Osteocyte (in vitro differentiated cells): ENCODE measurements at places on chromosomes 5 and 9. TPM values are rescaled to one million over a fixed set of nuclear protein-coding genes. Genes with fewer than 3 reads are reported as not detected.

DNA sequence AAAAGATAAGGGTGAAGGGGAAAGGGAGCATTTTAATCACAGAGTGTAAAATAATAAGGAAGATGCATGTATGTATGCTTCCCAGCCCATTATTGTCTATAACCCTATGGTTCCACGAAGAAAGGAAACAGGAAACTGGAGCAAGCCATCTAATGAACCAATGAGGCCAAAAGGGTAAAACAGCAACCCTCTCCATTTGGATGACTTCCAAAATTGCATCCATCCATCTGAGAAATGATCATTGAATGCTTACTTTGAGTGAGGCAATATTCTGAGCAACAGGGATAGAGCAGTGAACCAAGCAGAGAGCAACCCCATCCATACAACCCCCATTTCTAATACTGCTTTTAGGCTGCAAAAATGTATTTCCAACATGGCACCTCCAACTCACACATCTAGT lies 46.9 kb downstream of the ARL15 start:
- DNase-seq = no peak

DNA sequence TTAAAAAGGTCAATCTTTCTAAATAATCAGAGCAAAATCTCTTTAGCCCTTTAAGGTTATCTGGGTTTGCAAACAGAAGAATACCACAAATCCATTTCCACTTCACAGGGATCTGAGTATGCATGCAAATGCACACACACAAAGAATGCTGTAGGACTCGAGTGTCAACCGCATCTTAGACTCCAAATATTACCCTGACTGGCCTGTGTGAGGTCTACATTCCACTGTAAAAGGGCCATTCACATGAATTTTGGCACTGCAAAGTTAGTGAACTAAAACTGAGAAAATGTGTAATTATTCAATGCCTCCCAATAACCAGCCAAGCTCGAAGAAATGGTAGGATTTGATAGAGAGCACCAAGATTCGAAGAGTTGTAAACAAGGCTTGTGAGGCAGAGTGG lies 199.9 kb downstream of the AGTPBP1 start:
- no peak for DNase-seq

- no peak for DNase-seq
These were observed 86.9 kb downstream of the PTPN3 start for GRCh38 chr9:109411069-109411761.

DNA sequence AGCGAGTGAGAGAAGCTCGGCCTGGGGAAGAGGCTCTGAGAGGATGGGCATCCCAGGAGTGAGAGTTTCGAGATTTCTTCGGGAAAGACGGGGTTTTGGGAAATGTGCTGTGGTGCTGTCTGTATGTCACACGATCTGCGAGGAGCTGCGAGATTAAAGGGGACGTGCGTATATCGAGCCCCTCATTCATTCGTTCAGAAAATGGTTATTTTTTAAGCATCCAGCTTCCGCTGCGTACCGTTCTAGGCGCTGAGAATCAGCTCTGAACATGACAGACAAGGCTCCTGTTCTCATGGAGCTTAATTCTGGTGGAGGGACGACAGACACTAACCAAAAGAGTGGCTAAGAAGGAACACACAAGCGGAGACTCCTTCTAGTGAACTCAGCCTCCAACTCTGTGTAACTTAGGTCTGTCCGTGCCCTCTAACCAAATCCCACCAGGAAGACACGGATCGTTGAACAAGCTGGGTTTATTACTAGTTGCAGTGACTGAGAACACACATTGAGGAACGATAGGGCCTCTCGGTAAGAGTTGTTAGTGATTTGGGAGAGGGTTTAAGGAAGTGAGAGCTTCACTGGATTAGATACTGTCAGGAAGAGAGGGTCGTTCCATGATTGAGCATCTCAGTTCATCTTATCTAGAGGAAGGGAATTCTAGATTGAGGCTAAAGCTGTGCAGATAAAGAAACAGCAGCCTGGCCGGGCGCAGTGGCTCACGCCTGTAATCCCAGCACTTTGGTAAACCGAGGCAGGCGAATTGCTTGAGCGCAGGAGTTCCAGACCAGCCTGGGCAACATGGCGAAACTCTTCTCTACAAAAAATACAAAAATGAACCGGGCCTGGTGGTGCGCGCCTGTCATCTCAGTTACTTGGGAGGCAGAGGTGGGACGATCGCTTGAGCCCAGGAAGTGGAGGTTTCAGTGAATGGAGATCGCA lies 1.0 kb upstream of the FBXW11 start:
- no peak for DNase-seq

The CARD9 gene
- 0.89 and 0.94 TPM in 2 replicates for total RNA-seq

- DNase-seq = no peak
These were observed 77.0 kb upstream of the TBC1D2 start for GRCh38 chr9:98332405-98332831.

GRCh38 chr5:99449786-99450185 lies 521.0 kb upstream of the CHD1 start:
- DNase-seq = no peak

The SLC36A1 gene
- 42.5 and 45.5 TPM in 2 replicates for total RNA-seq

The QRFP gene
- total RNA-seq = not detected in 2 replicates

The C5orf58 gene
- total RNA-seq = not detected in 2 replicates

GRCh38 chr9:132645711-132646110 lies 24.1 kb downstream of the DDX31 start:
- DNase-seq = no peak

DNA sequence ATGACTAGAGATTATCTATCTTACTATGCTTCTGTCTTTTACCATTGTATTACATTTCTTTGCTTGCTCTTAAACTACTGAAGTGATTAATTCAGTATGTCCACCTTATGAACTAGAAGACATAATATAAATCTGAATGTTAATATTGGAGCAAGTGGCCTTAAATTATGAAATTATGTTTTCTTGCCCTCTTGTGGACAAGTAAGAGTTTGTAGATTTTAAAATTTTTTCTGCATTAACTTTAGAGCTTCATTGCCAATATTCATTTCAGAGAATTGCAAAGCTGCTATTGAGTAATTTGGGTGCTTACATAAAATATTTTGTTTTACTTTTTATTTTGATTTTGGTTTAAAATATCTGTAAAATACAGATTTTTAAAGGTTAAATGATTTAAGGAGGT lies 55.3 kb downstream of the RANBP17 start:
- no peak for DNase-seq

The AQP7 gene
- 0.68 TPM in 1 of 2 replicates, not detected in the other for total RNA-seq

GRCh38 chr5:122130152-122130551 lies 806 bp downstream of the ZNF474 start:
- DNase-seq = no peak

The DRD1 gene
- not detected in 2 replicates for total RNA-seq

- no peak for DNase-seq
These were observed 98.0 kb upstream of the TSLP start for GRCh38 chr5:110973510-110973909.

- DNase-seq = no peak
These were observed 509.2 kb downstream of the ZNF608 start for GRCh38 chr5:124237206-124237695.

DNA sequence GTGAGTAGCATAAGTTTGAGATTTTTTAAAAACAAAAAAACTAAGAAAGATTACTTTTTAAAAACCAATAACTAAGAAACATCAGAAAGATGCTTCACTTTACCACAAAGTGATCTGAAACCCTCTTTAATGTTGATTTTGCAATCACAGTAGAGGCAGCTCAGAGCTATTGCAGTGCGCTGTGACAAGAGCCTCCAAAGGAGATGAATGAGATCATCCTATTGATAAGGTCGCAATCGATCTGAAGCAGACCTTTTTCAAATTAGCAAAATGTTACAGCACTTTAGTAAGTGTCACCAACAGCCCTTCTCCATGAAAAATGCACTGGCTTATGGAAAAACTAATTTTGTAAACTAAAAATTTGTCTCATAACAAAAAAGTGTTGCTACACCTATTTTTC lies 284.6 kb upstream of the EFNA5 start:
- no peak for DNase-seq

The CAVIN4 gene
- 1.1 and 1.6 TPM in 2 replicates for total RNA-seq

GRCh38 chr5:75335952-75336614 lies 937 bp upstream of the HMGCR start:
- DNase-seq = no peak

GRCh38 chr9:117080765-117081390 lies 334.0 kb downstream of the ASTN2 start:
- DNase-seq = no peak

The SPINK6 gene
- total RNA-seq = not detected in 2 replicates

DNA sequence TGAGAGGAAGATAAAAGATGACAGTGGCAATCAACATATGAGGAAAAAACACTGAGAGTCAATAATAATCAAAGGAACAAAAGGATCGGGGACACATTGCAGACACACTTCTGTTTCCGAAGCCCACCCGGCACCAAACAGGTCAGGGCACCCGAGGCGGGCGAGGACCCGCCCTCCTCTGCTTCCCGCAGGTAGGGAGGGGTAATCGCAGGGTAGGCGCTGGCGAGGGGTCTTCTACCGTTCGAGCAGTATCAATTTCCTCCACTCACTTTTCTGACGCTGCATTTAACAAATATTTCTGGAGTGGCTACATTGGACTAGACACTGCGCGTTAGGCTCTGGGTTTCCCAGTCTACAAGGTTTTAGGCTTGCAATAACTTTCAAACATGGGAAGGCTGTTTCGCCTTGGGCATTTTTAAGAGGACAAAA lies 1.3 kb downstream of the TXN start:
- DNase-seq = no peak

The INSL4 gene
- total RNA-seq = not detected in 2 replicates

The SH3PXD2B gene
- 114 and 125 TPM in 2 replicates for total RNA-seq

GRCh38 chr5:172113036-172113435 lies 75.0 kb downstream of the STK10 start:
- DNase-seq = no peak

- DNase-seq = no peak
These were observed 550.1 kb downstream of the LRRC70 start for GRCh38 chr5:63128761-63129160.

DNA sequence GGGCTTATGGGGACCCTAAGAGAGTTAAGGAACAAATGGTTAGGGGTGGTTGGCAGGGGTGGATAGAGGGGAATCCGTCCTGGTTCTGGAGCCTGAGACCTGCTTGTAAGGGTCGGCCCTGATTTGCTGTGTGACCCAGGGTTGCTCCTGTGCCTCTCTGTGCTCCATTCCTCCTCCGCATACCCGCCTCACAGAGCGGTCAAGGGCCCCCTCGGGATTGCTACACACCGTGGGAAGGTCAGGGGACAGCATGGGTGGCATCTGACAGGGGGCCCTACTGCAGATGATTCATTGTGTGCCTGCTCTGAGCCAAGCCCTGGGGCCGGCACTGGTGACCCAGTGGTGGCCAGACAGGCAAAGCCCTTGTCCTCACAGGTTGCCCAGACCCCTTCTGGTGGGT lies 162.3 kb downstream of the GAPVD1 start:
- DNase-seq = no peak

- no peak for DNase-seq
These were observed 35.9 kb upstream of the GAS1 start for GRCh38 chr9:86983249-86983619.

- DNase-seq = no peak
These were observed 90.5 kb downstream of the RASEF start for GRCh38 chr9:82972446-82972845.

- no peak for DNase-seq
These were observed 2.4 kb downstream of the PRR16 start for GRCh38 chr5:120466341-120467006.

The CEMIP2 gene
- 20.9 and 23.0 TPM in 2 replicates for total RNA-seq

- DNase-seq = no peak
These were observed 103.9 kb upstream of the MEGF10 start for GRCh38 chr5:127186657-127187056.

GRCh38 chr5:130135506-130135905 lies 231.2 kb downstream of the CHSY3 start:
- DNase-seq = no peak

GRCh38 chr5:115941051-115941675 lies 21.1 kb upstream of the LVRN start:
- DNase-seq = no peak

DNA sequence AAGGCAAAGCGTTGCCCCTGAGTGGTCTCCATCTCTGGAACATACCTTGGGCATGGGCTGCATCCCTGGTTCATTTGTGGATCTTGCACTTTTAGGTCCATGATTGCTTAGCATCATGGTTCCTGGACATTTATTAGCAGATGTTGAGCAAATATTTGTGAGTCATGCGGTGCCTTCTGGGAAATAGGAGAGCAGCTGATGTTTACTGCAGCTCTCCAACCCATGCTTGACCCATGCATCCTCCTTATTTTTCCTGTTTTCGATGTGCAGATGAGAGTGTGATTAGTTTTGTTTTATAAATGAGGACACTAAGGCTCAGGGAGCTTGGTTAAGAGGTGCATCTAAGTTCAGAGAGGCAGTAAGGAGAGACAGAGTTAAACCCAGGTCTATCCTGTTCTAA lies 253.7 kb downstream of the ICE1 start:
- no peak for DNase-seq

The BTNL3 gene
- total RNA-seq = not detected in 2 replicates

The PSD2 gene
- 0.57 and 0.62 TPM in 2 replicates for total RNA-seq

DNA sequence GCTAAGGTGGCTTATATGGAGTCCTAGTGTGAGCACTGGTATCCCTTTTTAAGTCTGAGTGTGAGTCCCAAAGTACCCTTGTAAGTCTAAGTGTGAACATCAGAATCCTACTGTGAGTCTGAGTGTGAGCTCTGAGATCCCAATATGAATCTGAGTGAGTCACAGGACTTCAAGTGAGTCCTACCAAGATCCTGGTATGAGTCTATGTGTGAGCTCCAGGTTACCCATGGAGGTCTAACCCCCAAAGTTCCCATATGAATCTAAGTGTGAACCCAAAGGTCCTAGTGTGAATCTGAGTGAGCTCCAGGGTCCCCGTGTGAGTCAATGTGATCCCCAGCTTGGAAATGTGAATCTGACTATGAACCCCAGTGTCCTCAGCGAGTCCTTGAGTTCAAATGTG lies 2.3 kb downstream of the CNTFR start:
- no peak for DNase-seq

- DNase-seq = no peak
These were observed 114.9 kb downstream of the NMUR2 start for GRCh38 chr5:152290181-152290580.
